ENCODE measurements at places on chromosomes 2 and 18. TPM values are rescaled to one million over a fixed set of nuclear protein-coding genes. Genes with fewer than 3 reads are reported as not detected.

NCOA1 gene
- total RNA-seq = 20.1 TPM

B3GNT7 gene
- 0.79 TPM for total RNA-seq

CGREF1 gene
- total RNA-seq = 2.1 TPM

GRCh38 chr2:120218181-120218580, 5.0 kb downstream of the TMEM185B start:
- DNase-seq = no peak

DNA sequence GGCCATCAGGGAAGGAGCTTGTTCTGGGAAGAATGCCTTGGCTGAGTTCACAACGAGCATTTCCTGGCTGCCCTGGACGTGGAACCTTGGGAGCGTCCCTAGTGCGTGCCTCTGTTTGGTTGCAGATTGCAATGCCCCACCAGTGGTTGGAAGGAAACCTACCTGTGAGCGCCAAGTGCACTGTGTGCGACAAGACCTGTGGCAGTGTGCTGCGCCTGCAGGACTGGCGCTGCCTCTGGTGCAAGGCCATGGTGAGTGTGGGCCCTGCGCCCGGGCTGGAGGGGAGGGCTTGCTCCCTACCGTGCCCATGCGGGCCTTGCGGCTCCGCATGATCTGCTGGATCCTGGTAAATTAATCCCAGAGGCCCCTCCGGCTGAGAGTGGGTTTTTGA, 81.9 kb downstream of the DGKD start:
- DNase-seq = no peak

DNA sequence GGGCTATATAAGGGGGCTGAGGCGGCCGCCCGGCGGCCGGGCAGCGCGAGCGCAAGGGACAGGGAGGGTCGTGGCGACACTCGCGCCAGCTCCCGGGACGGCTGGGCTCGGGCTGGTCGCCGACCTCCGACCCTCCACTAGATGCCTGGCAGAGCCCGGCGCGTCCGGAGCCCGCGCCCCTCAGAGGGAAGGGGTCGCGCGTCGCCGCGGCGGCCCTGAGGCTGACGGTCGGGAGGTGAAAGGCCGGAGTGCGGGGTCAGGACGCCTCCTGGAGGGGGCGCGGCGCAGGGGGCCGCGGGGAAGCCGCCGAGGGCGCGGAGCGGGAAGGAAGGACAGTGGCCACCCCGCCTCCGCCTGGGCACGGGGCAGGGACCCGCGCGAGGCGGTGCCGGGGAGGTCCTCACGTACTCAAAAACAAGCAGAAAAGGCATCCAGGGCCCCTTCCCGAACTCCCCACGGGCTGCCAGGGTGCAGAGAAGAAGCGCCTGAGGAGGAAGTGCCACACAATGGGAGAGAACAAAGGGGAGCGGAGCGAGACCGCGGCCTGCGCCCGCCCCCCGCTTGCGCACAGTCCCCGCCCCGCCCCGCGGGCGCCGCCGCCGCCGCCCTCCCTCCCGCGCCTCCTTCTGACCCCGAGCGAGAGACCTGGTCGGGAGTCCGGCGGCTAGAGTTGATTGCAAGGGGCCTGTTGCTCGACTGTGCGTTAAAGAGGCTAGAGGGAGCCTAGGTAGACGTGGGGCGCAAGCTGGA, 776 bp upstream of the KLF7 start:
- DNase-seq = peak; percentile 67

- DNase-seq = no peak
Measured at GRCh38 chr2:23614701-23615100, 229.7 kb downstream of the KLHL29 start.

DNA sequence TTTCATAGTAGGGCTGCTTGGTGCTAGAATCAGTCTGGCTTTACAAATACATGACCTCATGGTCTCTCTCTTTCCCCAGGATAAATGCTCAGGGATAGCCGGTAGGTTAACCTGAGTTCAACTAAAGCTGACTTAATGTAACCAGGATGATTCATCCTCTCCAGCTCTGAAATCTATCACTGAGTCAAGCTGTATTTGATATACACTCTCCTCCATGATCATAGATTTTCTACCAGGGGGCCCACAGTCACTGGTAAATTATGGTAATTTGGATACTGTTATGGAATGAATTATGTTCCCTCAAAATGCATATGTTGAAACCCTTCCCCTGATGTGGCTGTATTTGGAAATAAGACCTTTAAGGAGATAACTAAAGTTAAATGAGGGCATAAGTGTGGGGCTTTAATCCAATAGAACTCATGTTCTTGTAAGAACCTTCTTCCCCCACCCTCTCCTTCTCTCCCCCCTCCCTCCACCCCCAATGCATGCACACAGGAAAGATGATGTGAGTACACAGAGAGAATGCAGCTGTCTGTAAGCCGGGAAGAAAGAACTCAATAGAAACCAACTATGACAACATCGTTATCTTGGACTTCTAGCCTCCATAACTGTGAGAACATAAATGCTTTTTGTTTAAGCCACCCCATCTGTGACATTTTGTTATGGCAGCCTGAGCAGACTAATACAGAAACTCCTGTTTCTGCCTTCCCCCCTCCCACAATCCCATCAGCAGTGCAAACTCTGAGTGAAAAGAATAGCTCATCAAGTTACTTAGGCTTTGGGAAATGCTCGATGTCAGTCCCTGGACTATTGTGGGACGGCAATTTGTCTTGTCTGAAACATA, 134.9 kb upstream of the KYNU start:
- no peak for DNase-seq

- DNase-seq = no peak
Measured at GRCh38 chr2:113977660-113978523, 88.0 kb downstream of the ACTR3 start.

DNA sequence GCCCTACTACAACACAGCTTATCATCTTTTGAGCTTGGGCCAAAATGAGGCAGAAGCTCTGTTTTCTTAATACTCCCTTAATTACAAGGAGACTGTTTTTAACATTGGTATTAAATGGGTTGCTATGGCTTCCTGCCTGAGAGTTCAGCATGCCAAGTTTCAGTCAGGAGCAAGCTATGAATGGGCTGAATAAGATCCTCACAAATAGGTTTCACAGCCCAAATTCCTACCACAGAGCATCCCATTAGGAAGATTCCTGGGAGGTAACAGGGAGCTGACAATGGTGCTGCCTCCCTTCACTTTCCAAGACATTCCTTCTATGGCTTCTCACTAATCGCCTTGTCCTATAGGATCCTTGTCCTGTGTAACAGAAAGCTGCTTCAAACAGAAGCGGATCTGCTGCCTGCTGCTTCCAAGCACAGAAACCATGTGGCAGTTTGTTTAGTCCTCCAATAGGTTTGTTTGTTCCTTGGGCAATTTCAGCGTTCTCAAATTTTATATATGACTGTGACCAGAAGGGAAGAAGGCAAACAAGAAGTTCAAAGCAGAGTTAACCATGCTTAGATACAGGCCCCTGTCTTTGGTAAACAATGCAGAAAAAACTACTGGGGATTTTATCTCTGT, 70.9 kb downstream of the NCKAP5 start:
- no peak for DNase-seq

DNA sequence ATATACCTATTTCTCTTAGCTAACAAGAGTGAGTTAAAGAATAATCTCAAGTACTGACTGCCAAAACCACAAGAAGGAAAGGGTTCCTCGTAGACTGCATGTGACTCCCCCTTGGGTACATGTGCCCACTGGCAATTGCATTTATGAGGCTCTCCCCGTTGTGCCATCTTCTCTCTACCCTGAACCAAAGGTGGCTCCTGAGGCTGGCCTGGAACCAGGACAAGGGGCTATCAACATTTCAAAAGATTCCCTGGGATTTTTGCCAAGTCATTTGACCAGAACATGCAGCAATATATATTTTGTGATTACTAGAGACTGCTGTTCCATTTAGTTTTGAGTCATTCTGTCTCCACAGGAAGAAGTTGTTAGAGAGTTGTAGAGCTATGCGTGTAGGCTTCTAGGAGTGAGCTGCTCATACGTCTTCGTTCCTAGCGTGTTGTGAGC, 45.8 kb downstream of the LAMA3 start:
- no peak for DNase-seq

GRCh38 chr18:44973282-44973681, 292.6 kb downstream of the SETBP1 start:
- DNase-seq = no peak
